ENCODE measurements at places on chromosomes 13 and 19.

GRCh38 chr13:30679483-30680330 is 55.6 kb upstream of the ALOX5AP start:
- DNase-seq = peak; percentile 30

DNA sequence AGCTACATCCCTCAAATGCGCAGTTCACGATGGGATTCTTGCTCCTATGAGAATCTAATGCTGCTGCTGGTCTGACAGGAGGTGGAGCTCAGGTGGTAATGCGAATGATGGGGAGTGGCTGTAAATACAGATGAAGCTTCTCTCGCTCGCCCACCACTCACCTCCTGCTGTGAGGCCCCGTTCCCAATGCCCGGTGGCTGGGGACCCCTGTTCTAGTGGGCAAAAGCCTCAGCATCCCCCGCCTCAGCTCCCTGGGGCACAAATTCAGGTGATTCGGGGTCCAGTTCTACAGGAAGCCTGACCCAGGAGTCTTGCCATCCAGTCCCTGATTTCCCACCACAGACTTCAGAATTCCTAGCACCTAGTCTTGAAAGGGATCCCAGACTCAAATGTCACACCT is 3.7 kb downstream of the RETN start:
- no peak for DNase-seq

DNA sequence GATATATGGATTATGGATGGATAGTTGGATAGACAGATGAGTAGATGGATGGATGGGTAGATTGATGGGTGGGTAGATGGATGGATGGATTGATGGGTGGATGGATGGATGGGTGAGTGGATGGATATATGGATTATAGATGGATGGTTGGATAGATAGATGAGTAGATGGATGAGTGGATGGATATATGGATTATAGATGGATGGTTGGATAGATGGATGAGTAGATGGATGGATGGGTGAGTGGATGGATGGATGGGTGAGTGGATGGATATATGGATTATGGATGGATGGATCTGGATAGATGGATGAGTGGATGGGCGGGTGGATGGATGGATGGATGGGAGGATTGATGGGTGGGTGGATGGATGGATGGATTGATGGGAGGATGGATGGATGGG is 36.4 kb upstream of the TNFAIP8L1 start:
- no peak for DNase-seq

GRCh38 chr13:95121516-95121915 is 179.7 kb downstream of the ABCC4 start:
- no peak for DNase-seq

GRCh38 chr13:64917566-64917965 is 2312.6 kb downstream of the PCDH9 start:
- DNase-seq = no peak

- no peak for DNase-seq
These were observed 10.4 kb upstream of the JUND start for GRCh38 chr19:18291590-18292461.

Data from Panc1 (cell line).